H7 (cell line): ENCODE measurements at places on chromosomes 5 and 9.

DNA sequence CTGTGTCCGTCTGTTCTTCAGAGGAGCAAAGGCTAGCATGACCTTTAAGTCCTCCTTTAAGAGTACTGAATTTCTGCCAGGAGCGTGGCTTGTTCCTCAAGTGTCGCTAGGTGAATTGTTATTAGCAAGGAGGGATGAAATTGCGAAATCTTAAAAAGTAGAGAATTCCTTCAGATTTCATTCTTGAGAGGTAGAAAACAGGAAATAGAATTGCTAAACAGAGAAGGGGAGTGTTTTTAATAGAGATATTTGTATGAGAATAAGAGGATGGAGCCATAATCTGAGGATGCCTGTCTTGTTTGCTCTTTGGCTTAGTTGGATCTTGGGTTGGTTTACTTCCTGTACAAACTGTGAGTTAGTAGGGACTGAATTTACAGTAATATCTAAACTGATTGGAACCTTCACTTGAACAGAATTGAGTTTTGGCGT lies 39.2 kb downstream of the EXOSC2 start:
- DNase-seq: no peak

DNA sequence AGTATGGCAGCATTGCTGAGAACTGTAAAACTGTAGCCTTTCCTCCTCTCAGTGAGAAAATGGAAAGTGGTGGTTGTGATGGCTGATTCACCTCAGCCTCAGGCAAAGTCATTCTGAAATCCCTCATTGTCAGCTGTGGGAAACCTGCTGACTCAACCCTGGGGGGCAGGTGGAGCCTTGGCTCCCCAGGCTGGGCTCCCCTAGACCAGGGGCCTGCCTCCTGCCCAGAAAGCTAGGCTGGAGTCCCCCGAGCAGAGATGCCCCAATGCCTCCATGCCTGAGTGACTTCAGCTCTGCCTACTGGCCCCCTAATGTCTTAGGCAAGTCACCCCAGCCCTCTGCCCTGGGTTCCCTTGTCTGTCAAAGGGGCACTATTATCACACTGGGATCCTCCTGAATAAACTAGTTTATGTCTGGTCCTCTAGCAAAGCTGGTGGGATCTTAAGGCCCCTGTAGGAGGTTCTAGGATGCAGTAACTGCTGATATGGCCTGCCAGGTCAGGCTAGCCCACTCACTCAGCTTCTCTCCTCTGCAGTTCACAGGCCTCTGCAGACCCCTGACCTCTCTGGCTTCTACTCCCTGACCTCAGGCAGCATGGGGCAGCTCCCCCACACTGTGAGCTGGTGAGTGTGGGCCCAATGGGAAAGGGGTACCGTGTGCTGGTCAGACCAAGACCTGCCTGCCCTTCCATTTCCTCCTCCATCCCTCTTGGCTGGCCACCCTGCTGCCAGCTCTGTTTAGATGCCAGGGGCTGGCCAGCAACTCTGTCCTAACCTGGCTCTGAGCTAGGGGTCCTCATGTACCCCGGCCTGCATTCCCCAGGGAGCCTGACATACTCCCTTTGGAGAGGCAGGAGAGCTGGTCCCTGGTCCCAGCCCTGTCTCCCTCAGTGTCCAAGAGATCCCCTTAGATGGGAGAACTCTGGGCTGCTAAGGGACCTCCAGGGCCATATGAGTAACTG lies 24.2 kb downstream of the TCF7 start:
- DNase-seq: no peak

- DNase-seq: no peak
These were observed 1389.2 kb upstream of the NUDT12 start for GRCh38 chr5:104951829-104952228.

DNA sequence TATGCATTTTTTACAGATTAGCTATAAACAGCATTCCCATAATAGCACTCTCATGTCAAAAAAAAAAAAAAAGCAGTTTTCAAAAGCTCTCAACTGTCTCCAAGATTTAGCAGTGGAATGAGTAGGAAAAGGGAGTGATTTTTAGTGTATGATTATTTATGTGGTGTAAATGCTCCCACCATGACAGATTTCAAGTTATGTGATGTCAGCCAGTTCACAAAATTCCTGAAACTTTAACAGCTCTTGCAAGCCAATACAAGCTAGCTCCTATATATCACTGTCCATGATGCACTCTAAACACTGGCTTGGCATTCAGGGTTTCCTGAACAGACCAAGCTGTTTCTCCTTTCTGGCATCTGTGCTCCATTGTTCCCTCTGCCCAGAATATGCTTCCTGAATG lies 7.9 kb upstream of the ANKDD1B start:
- no peak for DNase-seq

GRCh38 chr5:3393920-3394597 lies 201.6 kb upstream of the IRX1 start:
- no peak for DNase-seq

DNA sequence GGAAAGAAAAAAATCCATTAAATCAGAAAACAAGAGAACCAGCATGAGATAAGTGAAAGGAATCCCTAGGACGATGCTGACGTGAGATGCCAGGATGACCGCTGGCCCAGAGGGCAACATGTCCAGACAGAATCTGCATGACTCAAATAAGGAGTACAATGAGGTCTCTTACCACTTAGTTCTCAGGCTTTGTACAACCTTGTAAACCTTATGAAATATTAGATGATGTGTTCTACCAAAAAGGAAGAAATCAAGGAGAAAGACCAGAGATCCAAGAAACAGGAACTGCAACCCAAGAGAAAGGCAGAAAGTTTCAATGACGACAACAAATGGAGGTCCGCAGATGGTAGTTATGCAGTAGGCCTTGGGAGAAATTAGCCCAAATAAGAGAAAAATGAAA lies 2.8 kb upstream of the GPR150 start:
- DNase-seq: no peak

DNA sequence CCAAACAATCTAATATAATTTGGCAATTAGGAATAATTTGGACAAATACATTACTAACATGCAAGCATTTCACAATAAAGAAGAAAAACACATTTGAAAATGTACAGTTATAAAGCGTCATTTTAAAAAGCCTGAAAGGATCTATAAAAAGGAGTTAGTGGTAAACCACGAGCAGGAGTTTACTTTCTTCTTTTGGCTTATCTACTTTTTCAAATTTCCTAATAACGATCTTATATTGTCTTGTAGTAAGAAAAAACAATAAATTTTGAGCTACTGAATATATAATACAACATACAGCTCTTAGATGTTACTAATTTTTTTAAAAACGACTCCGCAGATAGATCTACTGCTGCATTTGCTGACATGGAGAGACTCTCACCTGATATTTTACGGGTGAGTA lies 79.9 kb downstream of the SMIM23 start:
- no peak for DNase-seq

DNA sequence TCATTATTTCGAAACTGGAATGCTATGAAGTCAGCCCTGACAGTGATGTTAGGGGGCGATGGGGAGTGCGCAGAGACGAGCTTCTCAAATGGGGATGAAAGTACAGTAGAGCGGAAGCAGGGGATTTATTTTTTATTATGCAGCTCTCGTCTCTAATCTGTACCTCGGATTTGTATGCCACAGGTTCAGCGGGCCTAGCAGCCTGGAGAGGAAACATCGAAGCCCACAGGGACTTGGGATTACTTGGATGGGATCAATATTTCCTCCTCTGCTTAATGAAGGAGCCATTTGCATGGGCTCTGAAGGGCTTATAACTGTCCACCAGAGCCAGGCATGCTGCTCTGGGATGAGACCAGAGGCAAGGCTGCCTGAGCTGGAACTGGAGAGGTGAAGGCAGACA lies 133.5 kb upstream of the RAPGEF1 start:
- DNase-seq: no peak

DNA sequence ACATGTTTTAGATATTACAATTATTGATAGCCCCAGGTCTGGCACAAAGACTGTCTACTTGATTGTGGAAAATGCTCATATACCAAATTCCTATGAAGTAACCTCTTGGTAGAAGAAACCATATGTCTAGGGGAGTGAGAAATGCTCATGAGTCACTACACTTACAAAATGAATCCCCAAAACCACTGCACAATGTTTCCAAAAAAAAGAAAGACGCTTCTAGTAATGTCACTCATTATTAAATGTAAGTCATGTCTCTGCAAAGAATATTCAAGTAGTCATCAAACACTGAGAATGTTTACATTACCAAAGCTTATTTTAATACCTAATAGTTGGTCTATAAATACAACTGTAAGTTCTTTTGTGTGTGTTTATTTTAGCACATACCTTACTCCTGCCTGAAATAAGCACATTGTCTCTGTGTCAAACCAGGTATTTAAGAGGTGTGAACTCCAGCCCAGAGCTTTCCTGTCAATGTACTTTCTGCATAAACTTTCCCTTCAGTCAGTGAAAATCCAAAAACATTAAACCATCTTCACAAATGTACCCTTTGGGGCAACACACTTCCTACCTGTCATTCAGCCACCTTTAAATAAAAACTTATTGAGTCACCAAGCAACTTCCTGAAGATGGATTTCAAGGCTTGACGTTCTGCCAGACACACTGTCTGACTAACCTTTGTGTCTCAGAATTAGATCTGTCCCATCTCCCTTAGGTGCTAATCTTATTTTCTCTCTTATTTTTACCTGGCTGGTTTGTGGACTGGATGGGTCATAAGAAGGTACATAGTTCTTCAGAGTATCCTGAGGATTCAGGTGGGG lies 194.0 kb downstream of the NFIB start:
- DNase-seq: no peak

DNA sequence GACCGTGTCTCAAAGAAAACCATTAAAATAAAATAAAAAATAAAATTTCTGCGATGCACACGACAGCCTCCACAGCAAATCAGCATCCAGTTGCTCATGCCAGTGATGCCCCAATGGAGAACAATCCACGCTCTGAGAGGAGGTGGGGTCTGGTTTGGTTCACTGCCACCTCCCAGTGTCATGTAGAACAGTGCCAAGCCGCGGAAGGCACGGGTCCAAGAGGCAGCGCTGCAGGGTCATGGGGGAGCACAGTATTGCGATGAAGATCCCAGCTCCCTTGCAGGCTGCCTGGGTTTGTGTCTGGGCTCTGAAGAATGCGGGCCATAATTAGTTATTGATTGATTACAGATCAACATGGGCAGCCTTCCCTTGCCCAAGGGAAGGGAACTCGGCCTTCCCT lies 6.1 kb upstream of the CACFD1 start:
- no peak for DNase-seq

- DNase-seq: no peak
These were observed 60.1 kb downstream of the VCAN start for GRCh38 chr5:83531661-83532060.

DNA sequence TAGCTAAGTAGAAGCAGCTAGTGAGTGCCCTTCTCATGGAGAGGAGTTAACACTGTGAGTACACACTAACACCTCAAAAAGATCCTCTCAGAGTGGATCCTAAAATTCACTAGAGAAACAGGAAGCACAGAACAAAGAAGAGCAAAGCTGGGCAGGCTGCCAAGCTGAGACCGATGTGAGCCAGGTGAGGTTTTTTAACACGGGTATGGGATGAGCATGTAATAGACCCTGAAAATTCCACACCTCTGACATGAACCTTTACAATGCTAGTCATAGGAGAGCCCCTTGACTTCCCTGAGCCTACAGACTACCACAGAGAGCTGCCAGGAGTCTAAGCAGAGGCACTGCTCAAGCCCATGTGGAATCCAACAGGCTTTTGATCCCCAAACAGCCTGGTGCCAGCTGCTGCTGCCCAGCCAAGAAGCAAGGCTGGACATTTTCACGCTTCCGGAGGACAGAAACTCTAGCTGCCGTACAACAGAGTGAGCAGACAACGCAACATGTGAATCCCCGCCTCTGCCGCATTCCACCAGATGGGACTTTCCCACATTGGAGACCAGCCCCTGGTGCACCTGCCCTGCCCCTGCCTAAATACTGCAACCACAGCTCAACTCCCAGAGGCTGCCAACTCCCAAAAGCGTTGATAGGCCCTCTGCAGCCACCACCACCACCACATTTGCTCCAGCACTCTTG lies 280.8 kb downstream of the CDH10 start:
- DNase-seq: no peak

DNA sequence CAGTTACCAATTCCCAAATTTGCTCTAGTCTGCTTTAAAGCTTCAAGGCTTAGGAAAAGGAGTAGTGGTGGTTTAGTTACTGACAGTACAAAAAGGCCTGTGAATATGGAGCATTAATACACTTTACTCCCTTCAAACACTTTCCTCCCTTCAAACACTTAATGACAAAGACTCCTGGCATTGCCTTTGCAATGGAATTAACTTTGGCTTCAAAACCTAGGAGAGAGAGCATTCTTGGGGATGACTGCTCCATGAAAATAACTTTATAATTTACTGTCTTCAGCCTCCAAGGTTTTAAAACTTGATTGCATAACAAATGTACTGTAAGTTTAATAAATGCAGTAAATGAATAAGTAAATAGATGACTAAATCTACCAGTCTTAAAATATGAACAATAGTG lies 185.6 kb downstream of the TRPM3 start:
- DNase-seq: no peak

DNA sequence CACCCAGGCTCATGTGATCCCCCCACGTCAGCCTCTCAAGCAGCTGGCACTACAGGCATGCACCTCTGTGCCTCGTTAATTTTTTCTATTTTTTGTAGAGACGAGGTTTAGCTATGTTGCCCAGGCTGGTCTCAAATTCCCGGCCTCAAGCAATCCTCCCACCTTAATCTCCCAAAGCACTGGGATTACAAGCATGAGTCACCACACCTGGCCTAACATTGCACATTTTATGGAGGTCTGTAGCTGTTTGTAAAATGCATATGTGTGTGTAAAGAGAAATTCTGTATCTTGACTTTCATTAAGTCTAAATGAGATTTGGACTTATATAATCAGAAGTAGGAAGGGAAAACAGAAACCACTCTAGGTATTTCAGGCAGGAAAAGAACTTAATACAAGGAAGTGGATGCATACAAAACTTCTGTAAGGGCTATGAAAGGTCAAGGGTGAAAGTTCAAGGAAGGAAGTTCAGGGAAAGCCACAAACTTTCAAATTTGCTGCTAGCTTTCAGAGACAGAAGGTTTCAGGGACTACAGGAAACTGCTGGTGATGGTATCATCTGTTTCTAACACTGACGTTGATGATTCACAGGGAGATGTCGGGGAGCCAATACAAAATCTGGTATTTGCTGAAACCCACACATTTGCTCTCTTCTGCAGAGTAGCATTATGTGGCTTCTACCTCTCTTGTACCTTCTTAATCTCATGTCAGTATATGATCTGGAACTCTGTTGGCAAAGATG lies 209.4 kb downstream of the PIK3R1 start:
- DNase-seq: no peak

DNA sequence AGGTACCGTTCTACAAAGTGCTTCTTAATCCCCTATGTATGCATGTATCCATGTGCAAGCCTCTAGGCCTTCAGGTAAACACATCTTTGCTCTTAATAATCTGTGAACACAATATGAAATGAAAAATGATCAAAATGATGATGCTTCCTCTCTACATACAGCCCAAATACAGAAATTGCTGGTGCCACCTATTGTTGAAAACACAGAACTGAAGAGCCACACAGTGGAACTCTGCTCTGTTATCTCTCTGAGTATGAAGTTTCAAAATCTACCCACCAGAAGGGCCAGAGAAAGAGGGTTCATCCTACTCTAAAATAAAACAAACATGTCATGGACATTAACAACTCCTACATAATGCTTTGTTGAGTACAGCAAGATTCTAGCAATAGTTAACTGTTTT lies 71.3 kb downstream of the GLIS3 start:
- DNase-seq: peak; percentile 6

GRCh38 chr5:55481293-55481855 lies 53.4 kb downstream of the PLPP1 start:
- no peak for DNase-seq
